ENCODE measurements at places on chromosomes 2 and 18.

DNA sequence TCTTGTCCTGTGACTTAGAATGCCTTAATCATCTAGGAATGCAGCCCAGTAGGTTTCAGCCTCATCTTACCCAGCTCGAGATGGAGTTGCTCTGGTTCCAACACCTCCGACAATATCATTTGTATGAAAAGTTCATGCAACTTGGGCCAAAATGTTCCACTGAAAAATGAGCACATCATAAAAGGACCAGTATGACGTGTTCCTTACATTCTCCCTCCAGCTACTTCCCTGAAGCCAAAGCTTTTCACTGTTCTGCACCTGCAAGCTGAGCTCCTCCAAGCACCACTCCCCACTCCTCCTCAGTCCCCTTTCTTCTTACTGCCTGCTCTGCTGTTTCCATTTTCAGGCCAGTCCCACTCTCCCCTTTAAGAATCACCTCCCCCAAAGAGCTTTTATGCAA, 23.1 kb downstream of the TMEM182 start:
- H3K36me3 ChIP-seq, result no peaks in the 10 kb centered on the region
- H3K27ac ChIP-seq, result no peak overlapping the region
- H3K27me3 ChIP-seq, result no peaks in the 10 kb centered on the region

- DNase-seq, result no peak
- no peak overlapping the region for H3K27ac ChIP-seq
- H3K4me1 ChIP-seq, result no peaks in the 10 kb centered on the region
- no peak overlapping the region for H3K4me3 ChIP-seq
- H3K27me3 ChIP-seq, result no peaks in the 10 kb centered on the region
Measured at GRCh38 chr2:83176539-83176938, 1282.5 kb downstream of the SUCLG1 start.

- peaks cover 15% of the 10 kb centered on the region for H3K4me1 ChIP-seq
- no peaks in the 10 kb centered on the region for H3K36me3 ChIP-seq
- H3K4me3 ChIP-seq, result no peak overlapping the region
- no peak overlapping the region for H3K27ac ChIP-seq
- H3K27me3 ChIP-seq, result peaks cover 13% of the 10 kb centered on the region
Measured at GRCh38 chr2:111664275-111664850, 219.6 kb downstream of the ANAPC1 start.

DNA sequence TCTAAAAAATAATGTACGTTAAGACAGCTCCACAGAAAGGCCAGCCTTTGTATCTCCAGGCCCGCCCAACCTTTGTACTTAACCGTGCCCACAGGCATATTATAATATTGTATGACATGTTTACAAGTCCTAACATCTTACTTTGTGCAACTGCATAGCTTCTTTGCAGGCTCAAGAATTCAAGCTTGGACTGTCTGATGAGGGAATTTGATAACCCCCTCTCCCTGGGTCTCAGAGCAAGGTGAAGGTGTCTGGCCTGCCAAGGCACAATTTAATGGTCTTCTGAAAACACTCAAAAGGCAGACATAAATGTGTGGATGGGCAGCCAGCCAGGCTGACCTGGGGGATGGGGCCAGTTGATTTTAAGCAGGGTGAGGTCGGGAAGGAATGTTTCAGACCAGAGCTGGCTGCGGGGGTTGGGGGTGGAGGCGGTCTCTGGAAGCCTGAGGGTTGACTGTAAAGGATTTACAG, 732.7 kb upstream of the FANCL start:
- no peaks in the 10 kb centered on the region for H3K4me1 ChIP-seq
- H3K27ac ChIP-seq, result no peak overlapping the region
- no peak overlapping the region for H3K4me3 ChIP-seq
- H3K36me3 ChIP-seq, result no peaks in the 10 kb centered on the region
- no peaks in the 10 kb centered on the region for H3K27me3 ChIP-seq
- DNase-seq, result no peak

DNA sequence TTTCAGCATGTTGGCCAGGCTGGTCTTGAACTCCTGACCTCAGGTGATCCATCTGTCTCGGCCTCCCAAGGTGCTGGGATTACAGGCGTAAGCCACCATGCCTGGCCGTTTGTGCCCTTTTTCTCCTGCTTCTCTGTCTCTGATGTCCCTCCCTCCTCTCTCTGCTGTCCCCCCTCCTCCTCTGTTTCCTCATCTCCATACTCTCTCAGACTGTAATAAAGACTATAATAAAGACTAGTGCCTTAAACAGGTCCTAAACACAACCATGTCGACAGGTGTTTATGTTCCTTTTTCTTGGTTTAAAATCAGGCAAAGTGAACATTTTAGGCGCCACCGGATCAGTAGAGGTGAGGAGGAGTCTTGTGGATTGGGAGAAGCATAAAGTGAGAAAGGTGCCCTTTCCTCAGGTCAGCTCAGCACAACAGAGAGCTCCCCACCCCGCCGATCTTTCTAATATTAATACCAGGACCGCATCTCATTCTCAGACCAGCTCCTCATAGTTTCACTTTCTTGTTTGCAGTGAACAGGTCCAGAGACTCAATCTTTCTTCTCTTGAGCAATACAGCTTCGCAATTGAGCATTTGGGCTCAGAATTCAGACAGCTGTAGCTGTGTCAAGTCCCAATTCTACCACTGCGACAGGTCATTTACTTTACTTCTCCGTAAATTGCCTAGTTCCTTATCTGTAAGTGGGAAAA, 23.7 kb downstream of the TIMM21 start:
- H3K27me3 ChIP-seq, result peaks cover 38% of the 10 kb centered on the region
- no peak for DNase-seq
- no peak overlapping the region for H3K27ac ChIP-seq
- no peaks in the 10 kb centered on the region for H3K36me3 ChIP-seq
- H3K4me3 ChIP-seq, result peak overlapping the region; percentile 9
- no peaks in the 10 kb centered on the region for H3K4me1 ChIP-seq

- peaks cover 55% of the 10 kb centered on the region for H3K27me3 ChIP-seq
- no peaks in the 10 kb centered on the region for H3K36me3 ChIP-seq
- H3K27ac ChIP-seq, result no peak overlapping the region
Measured at GRCh38 chr18:10453261-10453805, 1.1 kb upstream of the APCDD1 start.

GRCh38 chr2:79223539-79223938, 64.0 kb upstream of the REG3A start:
- no peak overlapping the region for H3K27ac ChIP-seq
- no peak for DNase-seq
- H3K27me3 ChIP-seq, result no peaks in the 10 kb centered on the region
- no peak overlapping the region for H3K4me3 ChIP-seq
- H3K36me3 ChIP-seq, result no peaks in the 10 kb centered on the region
- H3K4me1 ChIP-seq, result no peaks in the 10 kb centered on the region

- peaks cover 5% of the 10 kb centered on the region for H3K4me1 ChIP-seq
- peaks cover 9% of the 10 kb centered on the region for H3K27me3 ChIP-seq
- H3K27ac ChIP-seq, result no peak overlapping the region
- no peak overlapping the region for H3K4me3 ChIP-seq
Measured at GRCh38 chr18:70385474-70385873, 96.6 kb downstream of the SOCS6 start.

GRCh38 chr2:156311976-156312375, 20.5 kb downstream of the NR4A2 start:
- H3K27me3 ChIP-seq, result peaks cover 70% of the 10 kb centered on the region
- no peak overlapping the region for H3K4me3 ChIP-seq
- H3K36me3 ChIP-seq, result no peaks in the 10 kb centered on the region
- DNase-seq, result no peak

DNA sequence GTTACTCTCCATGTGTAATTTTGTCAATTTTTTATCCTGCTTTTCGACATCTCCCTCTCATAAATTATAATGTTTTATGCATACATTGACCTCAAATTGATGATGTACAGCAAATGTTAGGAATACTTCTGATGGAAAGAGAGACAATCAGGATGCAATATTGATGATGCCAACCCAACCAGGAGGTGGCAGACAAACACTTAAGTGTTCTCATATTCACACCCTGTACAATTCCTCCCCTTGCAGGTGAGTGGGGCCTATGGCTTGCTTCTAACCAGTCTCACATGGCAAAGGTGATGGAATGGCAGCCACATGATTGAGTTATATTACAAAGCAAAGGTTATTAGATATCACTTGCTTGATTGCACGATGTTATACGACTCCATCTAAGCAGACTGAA, 594.3 kb upstream of the REG3G start:
- H3K27me3 ChIP-seq, result no peaks in the 10 kb centered on the region
- H3K27ac ChIP-seq, result no peak overlapping the region
- peaks cover 1% of the 10 kb centered on the region for H3K36me3 ChIP-seq
- no peaks in the 10 kb centered on the region for H3K4me1 ChIP-seq
- no peak overlapping the region for H3K4me3 ChIP-seq

DNA sequence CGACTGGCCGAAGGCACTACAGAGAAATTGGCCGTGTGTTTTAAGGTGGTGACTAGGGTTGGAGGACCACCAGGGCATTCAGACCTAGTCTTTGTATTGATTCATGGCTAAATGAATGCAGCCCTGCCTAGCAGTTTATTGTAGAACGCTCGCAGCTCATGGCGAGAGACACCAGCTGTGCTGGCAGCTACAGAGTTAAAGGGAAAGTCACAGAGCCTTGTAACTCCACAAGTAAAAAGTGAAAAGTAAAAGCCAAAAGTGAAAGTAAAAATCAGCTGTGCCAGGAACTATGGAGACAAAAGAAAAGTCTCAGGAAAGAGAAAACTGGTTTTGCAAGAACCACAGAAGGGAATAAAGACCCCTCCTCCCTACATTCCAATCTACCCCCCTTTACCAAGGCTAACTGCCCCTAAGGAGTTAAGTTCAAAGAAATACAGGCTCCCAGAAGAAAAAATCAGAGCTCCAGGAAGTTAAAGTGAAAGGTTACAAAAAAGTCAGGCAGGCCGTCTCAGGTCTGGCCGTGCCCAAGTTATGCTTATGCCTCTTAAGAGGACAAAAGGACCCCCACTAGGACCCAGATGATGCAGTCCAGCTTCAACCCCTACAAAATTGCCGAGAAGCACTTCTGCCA, 46.4 kb upstream of the SELENOI start:
- H3K27me3 ChIP-seq, result no peaks in the 10 kb centered on the region
- H3K27ac ChIP-seq, result no peak overlapping the region
- no peak overlapping the region for H3K4me3 ChIP-seq
- peak; percentile 11 for DNase-seq
- H3K36me3 ChIP-seq, result no peaks in the 10 kb centered on the region
- H3K4me1 ChIP-seq, result no peaks in the 10 kb centered on the region

DNA sequence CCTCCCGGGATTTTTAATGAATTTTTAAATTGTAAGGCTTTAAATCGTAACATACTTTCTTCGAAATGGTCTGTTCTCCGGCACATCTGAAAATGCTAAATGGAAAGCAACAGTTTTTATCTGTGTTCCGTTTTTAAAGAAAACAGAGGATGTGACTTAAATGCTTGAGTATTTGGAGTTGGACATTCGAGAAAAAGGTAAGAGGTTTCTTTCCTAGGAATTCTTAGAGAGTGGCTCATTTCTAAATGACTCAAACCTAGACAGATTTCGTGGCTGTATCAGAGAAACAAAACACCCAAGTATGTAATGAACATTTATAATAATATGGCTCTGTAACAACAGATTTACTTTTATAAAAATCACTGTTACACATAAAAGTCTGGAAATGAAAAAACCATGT, 177.6 kb upstream of the CCDC68 start:
- H3K27me3 ChIP-seq, result no peaks in the 10 kb centered on the region
- no peak overlapping the region for H3K4me3 ChIP-seq
- no peak for DNase-seq
- no peaks in the 10 kb centered on the region for H3K36me3 ChIP-seq
- H3K4me1 ChIP-seq, result no peaks in the 10 kb centered on the region

DNA sequence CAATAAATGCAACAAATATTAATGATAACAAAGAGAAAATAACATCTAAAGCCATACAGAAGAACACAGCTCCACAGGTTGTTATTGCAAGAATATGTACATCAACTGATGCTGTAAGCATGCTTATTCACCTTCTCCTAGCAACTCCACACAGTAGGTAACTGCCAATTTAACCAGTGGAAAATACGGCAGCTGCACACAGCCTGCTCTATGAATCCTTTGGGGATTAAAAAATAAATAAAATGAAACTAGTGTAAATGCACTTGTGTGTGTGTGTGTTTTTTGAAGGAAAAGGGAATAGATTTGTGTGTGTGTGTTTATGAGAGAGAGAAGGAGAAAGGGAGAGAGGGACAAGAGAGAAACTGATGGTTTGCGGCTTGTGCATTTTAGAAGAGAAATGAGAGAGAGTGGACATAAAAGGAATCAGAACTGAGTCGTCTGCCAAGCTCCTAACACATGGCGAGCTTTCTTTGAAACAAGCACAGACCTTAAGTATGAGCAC, 96.2 kb upstream of the PDE1A start:
- no peak overlapping the region for H3K27ac ChIP-seq
- no peaks in the 10 kb centered on the region for H3K27me3 ChIP-seq
- no peaks in the 10 kb centered on the region for H3K4me1 ChIP-seq
- H3K36me3 ChIP-seq, result no peaks in the 10 kb centered on the region
- H3K4me3 ChIP-seq, result no peak overlapping the region
- DNase-seq, result no peak

- peaks cover 77% of the 10 kb centered on the region for H3K27me3 ChIP-seq
- peak; percentile 16 for DNase-seq
- no peaks in the 10 kb centered on the region for H3K36me3 ChIP-seq
- H3K4me3 ChIP-seq, result peak overlapping the region; percentile 83
- H3K4me1 ChIP-seq, result peaks cover 42% of the 10 kb centered on the region
Measured at GRCh38 chr2:205685314-205686055, 3.2 kb downstream of the NRP2 start.

GRCh38 chr2:171540437-171540836, 18.2 kb downstream of the CYBRD1 start:
- no peaks in the 10 kb centered on the region for H3K4me1 ChIP-seq
- peaks cover 12% of the 10 kb centered on the region for H3K27me3 ChIP-seq
- H3K4me3 ChIP-seq, result no peak overlapping the region
- no peaks in the 10 kb centered on the region for H3K36me3 ChIP-seq

GRCh38 chr2:105455488-105456003, 56.7 kb upstream of the FHL2 start:
- no peak for DNase-seq
- no peak overlapping the region for H3K27ac ChIP-seq
- no peak overlapping the region for H3K4me3 ChIP-seq
- H3K36me3 ChIP-seq, result no peaks in the 10 kb centered on the region
- peaks cover 12% of the 10 kb centered on the region for H3K4me1 ChIP-seq

GRCh38 chr2:201246280-201246679, 14.1 kb upstream of the CASP8 start:
- H3K4me3 ChIP-seq, result no peak overlapping the region
- peaks cover 20% of the 10 kb centered on the region for H3K36me3 ChIP-seq
- H3K27me3 ChIP-seq, result no peaks in the 10 kb centered on the region
- peak overlapping the region; percentile 37 for H3K27ac ChIP-seq

- no peak overlapping the region for H3K4me3 ChIP-seq
- H3K4me1 ChIP-seq, result no peaks in the 10 kb centered on the region
- H3K36me3 ChIP-seq, result no peaks in the 10 kb centered on the region
- no peak for DNase-seq
- peaks cover under 1% of the 10 kb centered on the region for H3K27me3 ChIP-seq
Measured at GRCh38 chr2:62577994-62578781, 72.2 kb upstream of the TMEM17 start.

- no peak for DNase-seq
- H3K27ac ChIP-seq, result peak overlapping the region; percentile 7
- H3K4me1 ChIP-seq, result peaks cover 13% of the 10 kb centered on the region
- peaks cover 2% of the 10 kb centered on the region for H3K36me3 ChIP-seq
Measured at GRCh38 chr18:26550998-26551694, 2.8 kb upstream of the KCTD1 start.

- no peak overlapping the region for H3K27ac ChIP-seq
- no peak overlapping the region for H3K4me3 ChIP-seq
- H3K27me3 ChIP-seq, result no peaks in the 10 kb centered on the region
- DNase-seq, result no peak
- H3K36me3 ChIP-seq, result no peaks in the 10 kb centered on the region
Measured at GRCh38 chr2:195498839-195499490, 158.1 kb upstream of the SLC39A10 start.

- H3K27me3 ChIP-seq, result no peaks in the 10 kb centered on the region
- H3K4me3 ChIP-seq, result no peak overlapping the region
- no peak overlapping the region for H3K27ac ChIP-seq
- H3K4me1 ChIP-seq, result no peaks in the 10 kb centered on the region
- no peaks in the 10 kb centered on the region for H3K36me3 ChIP-seq
Measured at GRCh38 chr18:886076-886475, 18.6 kb upstream of the ADCYAP1 start.

Measured in activated T-cell treated with anti-CD3 and anti-CD28 coated beads, Interleukin-2, amount 50 U/mL, for 72 hours (primary cell).